ENCODE measurements at places on chromosomes 16 and 17.
A peak's percentile ranks its signal among the peaks of the same experiment; 100 is the strongest.

GRCh38 chr17:56592487-56593085 lies 913 bp upstream of the NOG start:
- peaks cover 5% of the 10 kb centered on the region for H3K27me3 ChIP-seq
- H3K4me1 ChIP-seq = peaks cover 13% of the 10 kb centered on the region
- no peak for DNase-seq
- H3K27ac ChIP-seq = no peak overlapping the region

GRCh38 chr17:66379544-66379943 lies 77.1 kb downstream of the PRKCA start:
- H3K27ac ChIP-seq = no peak overlapping the region
- peaks cover 20% of the 10 kb centered on the region for H3K4me1 ChIP-seq
- no peak for DNase-seq

DNA sequence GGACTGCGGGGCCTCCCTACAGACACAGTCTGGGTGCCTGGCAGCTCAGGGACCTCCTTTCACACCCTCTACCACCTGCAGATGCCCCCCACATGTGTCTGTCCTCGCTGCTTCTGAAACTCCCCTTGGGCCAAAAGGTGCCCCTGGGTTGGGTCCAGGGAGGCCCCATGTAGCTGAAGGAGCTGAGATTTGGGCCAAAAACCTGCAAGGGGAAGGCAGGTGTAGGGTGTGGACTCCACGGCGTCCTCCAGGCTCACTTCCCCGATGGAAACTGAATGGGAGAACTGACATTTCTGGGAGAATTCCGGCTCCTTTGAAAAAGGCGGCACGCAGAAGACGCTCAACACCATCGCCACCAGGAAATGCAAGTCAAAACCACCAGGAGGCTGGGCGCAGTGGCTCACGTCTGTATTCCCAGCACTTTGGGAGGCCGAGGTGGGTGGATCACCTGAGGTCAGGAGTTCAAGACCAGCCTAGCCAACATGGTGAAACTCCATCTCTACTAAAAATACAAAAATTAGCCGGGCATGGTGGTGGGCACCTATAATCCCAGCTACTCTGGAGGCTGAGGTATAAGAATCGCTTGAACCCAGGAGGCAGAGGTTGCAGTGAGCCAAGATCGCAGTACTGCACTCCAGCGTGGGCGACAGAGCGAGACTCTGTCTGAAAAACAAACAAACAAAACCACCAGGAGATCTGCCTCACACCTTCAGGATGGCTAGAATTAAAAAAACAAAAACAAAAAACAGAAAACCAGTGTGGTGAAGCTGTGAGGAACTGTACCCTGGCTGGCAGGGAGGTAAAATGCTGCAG lies 13.2 kb upstream of the BAIAP2 start:
- no peaks in the 10 kb centered on the region for H3K36me3 ChIP-seq
- no peaks in the 10 kb centered on the region for H3K27me3 ChIP-seq
- peaks cover 31% of the 10 kb centered on the region for H3K4me1 ChIP-seq
- DNase-seq = no peak
- no peak overlapping the region for H3K4me3 ChIP-seq
- no peak overlapping the region for H3K27ac ChIP-seq

DNA sequence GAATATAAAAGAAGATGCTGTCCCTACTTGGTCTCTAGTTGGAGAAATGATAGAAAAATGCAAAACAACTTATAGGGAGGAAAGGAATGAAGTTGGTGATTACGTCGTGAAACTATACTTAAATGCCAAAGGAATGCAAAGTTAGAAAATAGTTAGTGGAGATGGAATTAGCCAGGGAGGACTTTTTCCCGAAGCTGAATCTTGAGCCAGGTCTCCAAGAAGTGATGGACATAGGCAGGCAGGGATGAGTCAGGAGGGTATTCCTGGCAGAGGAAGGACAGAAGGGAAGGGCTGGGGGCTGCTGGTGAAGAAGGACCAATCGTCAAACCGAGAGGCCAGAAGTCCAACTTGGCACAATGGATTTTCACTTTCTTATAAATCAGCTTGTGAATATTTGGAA lies 1.8 kb downstream of the SNTB2 start:
- H3K27me3 ChIP-seq = no peaks in the 10 kb centered on the region
- peaks cover 30% of the 10 kb centered on the region for H3K4me1 ChIP-seq
- peak overlapping the region; percentile 71 for H3K4me3 ChIP-seq

DNA sequence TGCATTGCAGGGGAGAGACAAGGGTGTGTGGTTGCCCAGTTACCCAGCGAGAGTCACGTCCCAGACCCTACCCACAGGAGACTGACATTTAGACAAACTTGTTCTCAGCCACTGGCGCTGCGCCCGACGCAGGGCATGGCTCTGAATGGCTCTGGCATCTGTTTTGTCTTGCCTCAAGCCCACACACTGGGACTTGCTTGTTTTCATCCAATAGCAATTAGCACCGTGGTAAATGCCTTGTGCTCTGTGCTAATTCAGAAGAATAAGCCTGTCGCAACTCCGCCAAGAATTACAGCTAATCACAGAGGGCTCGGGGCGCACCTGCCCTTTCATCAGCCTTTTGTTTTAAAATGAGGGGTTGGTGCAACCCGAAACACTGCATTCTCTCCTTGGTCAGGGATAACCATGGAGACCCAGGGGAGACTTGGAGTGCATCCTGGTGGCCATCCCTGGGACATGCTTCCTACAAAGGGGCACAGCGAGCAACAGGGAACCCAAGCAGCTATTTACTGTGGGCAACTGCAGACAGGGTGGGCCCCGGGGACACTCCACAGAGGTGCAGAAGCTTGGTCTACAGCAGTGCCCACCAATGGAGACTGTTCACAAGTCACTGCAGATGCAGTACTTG lies 220.6 kb upstream of the ZFHX3 start:
- H3K27me3 ChIP-seq = no peaks in the 10 kb centered on the region
- H3K4me3 ChIP-seq = no peak overlapping the region
- DNase-seq = no peak
- H3K4me1 ChIP-seq = no peaks in the 10 kb centered on the region

DNA sequence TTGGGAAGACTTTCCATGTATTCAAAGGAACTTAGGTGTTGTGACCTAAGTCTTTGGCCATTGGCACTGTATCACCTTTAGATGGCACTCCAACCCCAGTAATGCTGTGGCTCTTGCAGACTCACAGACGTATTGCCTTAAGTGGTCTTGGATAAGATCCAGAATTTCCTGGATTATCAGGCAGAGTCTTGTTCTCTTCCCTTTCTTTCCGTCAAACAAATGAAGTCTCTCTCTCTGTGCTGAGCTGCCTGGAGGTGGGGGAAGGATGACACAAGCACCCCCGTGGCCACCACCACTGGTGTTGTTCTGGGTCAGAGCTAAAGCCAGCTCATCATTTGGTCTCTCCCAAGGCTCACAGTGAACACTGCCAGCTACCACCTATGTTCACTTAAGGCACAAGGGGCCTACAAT lies 789.9 kb upstream of the KIF2B start:
- H3K4me3 ChIP-seq = no peak overlapping the region
- no peaks in the 10 kb centered on the region for H3K27me3 ChIP-seq
- no peak for DNase-seq

DNA sequence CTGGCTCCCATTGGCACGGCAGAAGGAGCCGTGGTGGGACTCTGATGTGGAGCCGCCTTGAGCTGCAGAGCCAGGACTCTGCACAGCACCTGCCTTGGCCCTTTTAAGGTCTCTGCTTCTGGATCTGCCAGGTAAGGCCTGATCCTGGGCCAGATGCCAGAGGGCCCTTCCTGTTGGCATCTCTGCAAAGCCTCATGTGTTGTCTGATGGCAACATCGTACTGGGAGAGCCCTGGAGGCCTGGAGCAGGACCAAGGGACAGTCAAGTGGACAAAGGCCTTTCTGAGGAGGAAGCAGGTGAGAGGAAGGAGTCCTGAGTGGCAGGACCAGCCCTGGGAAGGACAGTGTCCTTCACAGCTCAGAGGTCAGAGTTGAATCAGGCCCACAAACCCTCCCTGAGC lies 26.1 kb downstream of the SOCS1 start:
- H3K27me3 ChIP-seq = no peaks in the 10 kb centered on the region
- no peak overlapping the region for H3K4me3 ChIP-seq
- no peak for DNase-seq
- no peaks in the 10 kb centered on the region for H3K4me1 ChIP-seq
- no peaks in the 10 kb centered on the region for H3K36me3 ChIP-seq

DNA sequence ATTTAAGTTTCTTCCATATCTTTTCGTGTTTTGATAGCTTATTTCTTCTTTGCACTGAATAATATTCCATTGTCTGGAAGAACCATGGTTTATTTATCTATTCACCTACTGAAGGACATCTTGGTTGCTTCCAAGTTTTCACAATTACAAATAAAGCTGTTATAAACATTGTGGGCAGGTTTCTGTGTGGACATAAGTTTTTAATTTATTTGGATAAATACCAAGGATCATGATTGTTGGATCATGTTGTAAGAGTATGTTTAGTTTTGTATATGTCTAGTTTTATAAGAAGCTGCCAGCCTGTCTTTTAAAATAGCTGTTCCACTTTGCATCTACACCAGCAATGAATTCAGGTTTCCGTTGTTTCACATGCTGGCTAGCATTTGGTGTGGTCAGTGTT lies 339.4 kb downstream of the CDH11 start:
- no peak for DNase-seq
- H3K4me1 ChIP-seq = no peaks in the 10 kb centered on the region
- no peak overlapping the region for H3K4me3 ChIP-seq
- H3K36me3 ChIP-seq = no peaks in the 10 kb centered on the region
- no peak overlapping the region for H3K27ac ChIP-seq

DNA sequence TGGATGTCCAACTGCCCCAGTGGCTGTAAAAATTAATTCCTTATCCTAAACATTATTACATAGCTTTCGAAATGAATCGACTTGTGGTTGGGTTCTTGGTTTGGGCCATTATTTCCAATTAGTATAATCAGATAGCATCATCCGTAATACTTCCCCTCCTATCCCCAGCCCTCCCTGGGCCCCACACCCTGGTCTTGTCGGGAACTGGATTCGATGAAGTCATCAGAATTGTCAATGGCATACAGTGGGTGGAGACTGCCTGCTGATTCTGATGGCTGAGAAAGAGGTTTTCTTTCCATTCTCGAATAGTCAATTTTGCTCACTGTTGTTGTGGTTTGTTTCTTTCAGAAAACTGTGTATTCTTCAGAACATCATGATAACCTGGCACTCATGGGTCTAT lies 395.1 kb downstream of the SEC14L1 start:
- H3K4me3 ChIP-seq = no peak overlapping the region
- H3K27me3 ChIP-seq = peaks cover 5% of the 10 kb centered on the region
- DNase-seq = no peak
- no peaks in the 10 kb centered on the region for H3K36me3 ChIP-seq
- no peak overlapping the region for H3K27ac ChIP-seq
- no peaks in the 10 kb centered on the region for H3K4me1 ChIP-seq

GRCh38 chr16:79871906-79872305 lies 271.4 kb upstream of the MAF start:
- no peaks in the 10 kb centered on the region for H3K27me3 ChIP-seq
- H3K36me3 ChIP-seq = no peaks in the 10 kb centered on the region
- H3K27ac ChIP-seq = no peak overlapping the region
- no peak for DNase-seq
- no peak overlapping the region for H3K4me3 ChIP-seq

DNA sequence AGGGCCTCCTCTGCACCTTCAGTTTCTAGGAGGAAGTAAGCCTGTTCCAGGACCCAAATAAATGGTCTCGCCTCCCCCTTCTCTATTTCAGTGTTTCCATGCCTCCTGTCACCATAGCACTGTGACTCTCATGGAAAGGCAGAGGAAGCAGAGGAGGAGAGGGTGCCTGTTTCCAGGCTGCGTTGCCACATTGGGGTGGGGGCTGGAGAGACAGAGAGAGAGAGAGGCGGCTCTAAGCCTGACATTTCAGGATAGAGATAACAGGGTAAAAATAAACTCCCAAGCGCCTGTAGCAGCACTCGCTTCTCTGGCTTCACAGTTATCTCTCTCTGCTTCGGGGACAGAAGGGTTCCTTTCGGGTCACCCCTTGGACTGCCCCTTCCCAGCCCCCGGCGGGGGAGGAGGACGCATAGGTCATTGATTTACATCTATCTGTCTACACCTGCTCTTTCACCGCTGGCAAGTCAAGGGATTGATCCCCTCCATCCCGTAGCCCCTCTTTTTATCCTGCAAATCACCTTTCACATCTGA lies 71.2 kb upstream of the MRTFB start:
- no peak for DNase-seq
- H3K27me3 ChIP-seq = no peaks in the 10 kb centered on the region
- H3K27ac ChIP-seq = peak overlapping the region; percentile 36
- no peak overlapping the region for H3K4me3 ChIP-seq
- H3K4me1 ChIP-seq = peaks cover 18% of the 10 kb centered on the region

DNA sequence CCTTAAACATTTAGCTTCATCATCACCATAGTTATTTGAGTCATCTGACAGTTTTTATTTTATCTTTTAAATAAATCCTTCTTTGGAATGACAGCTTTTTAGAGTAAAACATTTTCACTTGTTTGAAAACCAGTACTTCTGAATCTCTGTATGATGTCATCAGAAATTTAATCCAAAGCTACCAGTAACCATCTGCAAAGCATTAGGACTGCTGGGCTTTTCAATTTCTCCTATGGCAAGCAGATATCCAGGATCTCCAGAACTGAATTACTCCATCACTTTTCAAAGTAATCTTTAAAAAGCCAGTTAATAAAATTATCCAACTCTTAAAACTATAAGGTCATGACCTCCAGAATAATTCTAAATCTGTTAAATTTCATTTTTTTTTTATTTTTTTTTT lies 51.5 kb downstream of the CHCT1 start:
- H3K4me1 ChIP-seq = peaks cover 5% of the 10 kb centered on the region
- H3K4me3 ChIP-seq = no peak overlapping the region
- DNase-seq = no peak
- no peak overlapping the region for H3K27ac ChIP-seq
- no peaks in the 10 kb centered on the region for H3K27me3 ChIP-seq

GRCh38 chr16:69260506-69260905 lies 50.6 kb upstream of the VPS4A start:
- no peak overlapping the region for H3K27ac ChIP-seq
- no peaks in the 10 kb centered on the region for H3K36me3 ChIP-seq
- no peak overlapping the region for H3K4me3 ChIP-seq
- H3K4me1 ChIP-seq = no peaks in the 10 kb centered on the region

GRCh38 chr16:22814711-22815105 lies 746 bp downstream of the HS3ST2 start:
- no peaks in the 10 kb centered on the region for H3K4me1 ChIP-seq
- no peak overlapping the region for H3K4me3 ChIP-seq
- peaks cover 6% of the 10 kb centered on the region for H3K27me3 ChIP-seq

DNA sequence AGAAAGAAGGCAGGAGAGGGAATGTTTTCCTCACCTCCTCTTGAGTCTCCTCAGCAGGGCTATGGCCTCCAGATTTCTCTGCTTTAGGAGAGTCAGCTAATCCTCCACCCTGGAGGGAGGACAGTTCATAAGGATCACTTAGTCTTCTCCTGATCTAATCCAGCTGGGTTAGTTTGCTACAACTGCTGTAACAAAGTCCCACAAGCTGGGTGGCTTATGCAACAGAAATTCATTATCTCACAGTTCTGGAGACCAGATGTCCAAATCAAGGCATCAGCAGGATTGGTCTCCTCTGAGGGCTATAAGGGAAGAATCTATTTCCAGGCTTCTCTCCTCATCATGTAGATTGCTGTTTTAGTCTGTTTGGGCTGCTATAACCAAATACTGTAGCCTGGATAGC lies 40.6 kb upstream of the XYLT1 start:
- H3K27me3 ChIP-seq = no peaks in the 10 kb centered on the region
- no peak overlapping the region for H3K27ac ChIP-seq
- no peaks in the 10 kb centered on the region for H3K36me3 ChIP-seq

- H3K27me3 ChIP-seq = no peaks in the 10 kb centered on the region
- H3K27ac ChIP-seq = peak overlapping the region; percentile 99
- H3K36me3 ChIP-seq = peaks cover 10% of the 10 kb centered on the region
- peak overlapping the region; percentile 71 for H3K4me3 ChIP-seq
- DNase-seq = no peak
These were observed 1.1 kb downstream of the CEP20 start for GRCh38 chr16:15887283-15887682.
